ENCODE measurements at places on chromosomes 16 and 17. TPM values are rescaled to one million over a fixed set of nuclear protein-coding genes. Genes with fewer than 3 reads are reported as not detected.

The CDRT15L2 gene
- total RNA-seq, result not detected

The SLC25A39 gene
- total RNA-seq, result 51.8 TPM

The ZNF469 gene
- 0.33 TPM for total RNA-seq

The RAB26 gene
- 3.0 TPM for total RNA-seq

The GRIN2A gene
- 0.36 TPM for total RNA-seq

The SNAI3 gene
- total RNA-seq, result not detected

The ADAD2 gene
- not detected for total RNA-seq

The GDPD3 gene
- 8.0 TPM for total RNA-seq

The KCNH4 gene
- total RNA-seq, result not detected

The RUNDC3A gene
- 5.3 TPM for total RNA-seq

The PAM16 gene
- 49.0 TPM for total RNA-seq

The HS3ST3B1 gene
- 0.66 TPM for total RNA-seq

The SMIM22 gene
- not detected for total RNA-seq

The P2RX1 gene
- 4.6 TPM for total RNA-seq

The ANKRD40CL gene
- not detected for total RNA-seq

The CPNE2 gene
- 25.8 TPM for total RNA-seq

GRCh38 chr17:37109731-37110710 lies 161.3 kb downstream of the AATF start:
- no peak for DNase-seq

- DNase-seq, result no peak
Measured at GRCh38 chr17:8695241-8695640, 49.4 kb downstream of the CCDC42 start.

DNA sequence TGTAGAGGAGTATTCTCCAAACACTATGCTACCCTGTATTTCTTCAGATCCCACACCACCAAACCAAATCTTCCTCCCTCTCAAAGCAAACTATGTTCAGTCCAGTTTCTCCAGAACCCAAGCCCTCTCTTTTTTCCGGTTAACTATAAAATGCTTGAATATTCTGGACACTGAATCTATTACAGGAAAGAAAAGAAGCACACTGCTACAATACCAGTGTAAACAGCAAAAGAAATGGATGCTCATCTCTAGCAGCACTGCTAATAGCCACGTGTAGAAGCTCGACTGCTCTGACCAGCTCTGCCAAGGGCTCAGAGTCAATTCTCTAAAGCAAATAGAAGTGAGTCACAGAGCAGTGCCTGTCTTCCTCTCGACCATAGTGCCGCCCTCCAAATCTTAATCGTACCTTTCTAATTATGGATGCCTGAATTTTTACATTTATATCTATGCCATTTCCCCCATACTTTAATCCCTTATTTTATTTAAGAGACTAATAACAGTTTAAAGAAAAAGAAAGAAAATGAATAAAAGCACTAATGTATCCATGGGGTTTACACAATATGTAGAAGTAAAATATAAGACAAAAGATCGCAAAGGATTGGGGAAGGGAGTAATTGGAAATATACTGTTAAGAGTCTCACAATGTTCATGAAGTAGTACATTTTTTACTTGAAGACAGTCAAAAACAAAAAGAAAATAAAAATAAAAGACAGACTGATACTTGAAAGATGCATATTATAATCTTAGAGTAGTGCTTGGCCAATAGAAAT lies 154.5 kb downstream of the PARN start:
- DNase-seq, result no peak

DNA sequence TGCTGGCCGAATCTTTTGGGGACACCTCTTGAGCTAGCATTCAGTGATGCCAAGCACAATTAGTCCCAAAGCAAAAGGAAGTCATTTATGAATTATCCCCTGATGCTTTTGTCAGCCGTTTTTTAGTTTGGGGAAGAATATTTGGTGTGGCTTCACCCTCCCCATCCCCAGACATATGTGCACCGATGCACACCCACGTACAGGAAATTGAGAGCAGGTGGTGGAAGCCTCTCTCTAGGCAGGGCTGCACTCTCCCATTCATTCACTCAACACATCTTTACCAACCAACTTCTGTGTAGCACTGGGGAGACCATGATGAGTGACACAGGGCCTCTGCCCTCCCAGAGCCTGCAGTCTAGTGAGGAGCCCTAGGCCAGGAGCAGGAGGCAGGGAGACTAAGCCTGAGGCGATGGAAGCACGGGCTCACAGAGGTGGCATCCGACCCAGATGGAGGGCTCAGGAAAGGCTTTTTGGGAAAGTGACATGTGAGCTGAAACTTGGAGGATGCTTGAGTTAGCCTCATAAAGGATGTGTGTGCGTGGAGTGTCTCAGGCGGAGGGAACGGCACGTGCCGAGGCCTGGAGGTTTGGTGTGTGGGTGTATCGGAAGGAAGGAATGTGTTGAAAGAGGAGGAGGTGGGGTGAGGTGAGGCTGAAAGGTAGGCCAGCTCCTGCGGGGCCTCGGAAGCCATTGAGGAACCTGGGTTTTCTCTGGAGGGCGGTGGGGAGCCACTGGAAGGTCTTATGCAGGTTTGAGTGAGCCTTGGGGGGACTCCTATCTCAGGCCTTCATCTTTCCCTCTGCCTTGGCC lies 43.8 kb downstream of the PSME3IP1 start:
- peak; percentile 56 for DNase-seq

DNA sequence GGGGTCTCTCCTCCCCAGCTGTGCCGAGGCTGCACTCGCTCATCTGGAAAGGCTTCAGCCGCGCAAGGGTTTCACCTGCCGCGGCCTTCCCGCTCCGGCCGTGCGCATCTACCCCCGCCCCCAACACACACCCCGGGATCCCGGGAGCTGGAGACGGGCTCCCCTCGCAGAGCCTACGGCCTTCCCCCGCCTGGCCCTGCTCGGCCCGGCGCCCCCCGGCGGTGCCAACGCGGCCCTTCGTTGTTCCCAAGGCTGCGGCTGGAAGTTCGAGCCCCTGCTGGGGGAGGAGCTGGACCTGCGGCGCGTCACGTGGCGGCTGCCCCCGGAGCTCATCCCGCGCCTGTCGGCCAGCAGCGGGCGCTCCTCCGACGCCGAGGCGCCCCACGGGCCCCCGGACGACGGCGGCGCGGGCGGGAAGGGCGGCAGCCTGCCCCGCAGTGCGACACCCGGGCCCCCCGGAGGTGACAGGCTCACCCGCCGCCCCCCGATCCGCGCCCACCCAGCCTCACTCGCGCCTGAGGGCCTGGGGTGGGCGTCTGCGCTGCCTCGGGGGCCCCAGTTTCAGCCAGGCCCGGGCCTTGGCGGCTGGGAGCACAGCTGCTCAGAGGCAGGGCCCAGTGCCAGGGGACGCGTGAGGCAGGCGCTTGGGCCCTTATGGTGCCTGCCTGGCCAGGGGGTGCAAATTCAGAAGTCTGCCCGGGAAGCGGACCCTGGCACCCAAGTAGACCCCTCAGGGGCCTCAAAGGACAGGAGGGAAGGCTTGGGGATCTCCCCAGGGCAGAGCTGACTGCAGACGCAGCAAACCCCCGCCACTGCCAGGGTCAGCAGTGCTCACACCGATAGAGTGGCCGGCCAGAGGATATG lies 11.2 kb downstream of the GALK1 start:
- DNase-seq, result peak; percentile 89

DNA sequence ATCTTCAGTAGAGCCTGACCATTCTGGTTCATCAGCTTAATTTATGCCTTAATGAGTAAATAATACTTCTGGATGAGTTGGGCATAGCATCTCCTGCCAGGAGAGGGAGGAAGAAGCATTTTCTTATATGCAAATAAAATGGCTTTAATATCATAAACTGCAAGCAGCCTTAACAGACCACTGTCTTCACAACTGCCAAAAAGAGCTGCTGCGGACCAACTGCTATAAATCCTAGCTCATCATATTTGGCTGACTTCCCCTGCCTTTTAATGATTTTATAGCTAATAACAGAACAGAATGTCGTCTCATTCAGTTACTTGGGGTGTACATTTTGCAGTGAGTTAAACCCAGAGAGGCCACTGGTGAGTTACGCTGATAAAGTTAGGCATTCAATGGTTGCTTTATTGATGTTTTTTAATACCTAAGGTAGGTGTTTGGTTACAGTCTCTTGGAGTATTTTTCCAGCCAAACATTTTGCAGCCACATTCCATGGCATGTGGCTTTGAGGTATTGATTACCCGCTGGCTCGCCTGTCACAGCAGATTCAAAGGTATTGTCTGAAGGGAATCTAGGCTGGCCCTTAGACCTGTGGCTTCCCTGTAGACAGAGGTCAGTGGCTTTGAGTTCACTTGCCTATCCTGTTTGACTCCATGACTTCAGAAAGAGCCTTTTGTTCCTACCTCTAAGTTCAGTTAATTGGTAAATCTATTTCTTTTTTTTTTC lies 16.4 kb downstream of the FAM20A start:
- DNase-seq, result no peak

DNA sequence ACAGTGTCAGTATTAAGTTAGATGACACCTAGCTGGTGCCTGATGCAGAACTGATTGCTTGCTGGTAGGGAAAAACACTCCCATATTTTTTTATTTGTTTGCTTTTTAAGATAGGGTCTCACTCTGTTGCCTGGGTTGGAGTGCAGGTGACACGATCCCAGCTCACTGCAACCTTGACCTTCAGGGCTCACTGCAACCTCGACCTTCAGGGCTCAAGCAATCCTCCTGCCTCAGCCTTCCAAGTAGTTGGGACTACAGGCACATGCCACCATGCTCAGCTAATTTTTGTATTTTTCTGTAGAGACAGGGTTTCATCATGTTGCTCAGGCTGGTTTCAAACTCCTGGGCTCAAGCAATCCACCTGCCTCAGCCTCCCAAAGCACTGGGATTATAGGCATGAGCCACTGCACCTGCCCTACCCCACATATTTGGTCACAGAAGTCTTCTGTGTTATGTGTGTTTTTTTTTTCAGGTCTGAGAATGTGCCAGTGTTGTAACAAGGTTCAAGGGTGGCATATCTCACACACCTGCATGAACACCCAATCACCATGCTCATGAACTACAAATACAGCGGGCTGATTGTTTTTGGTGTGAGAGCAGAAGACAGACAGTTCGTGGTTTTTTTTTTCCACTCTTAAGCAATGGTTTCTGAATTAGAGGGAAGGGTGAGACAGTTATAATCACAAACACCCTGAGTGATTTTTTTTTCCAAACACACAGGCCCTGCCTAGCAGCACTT lies 22.8 kb downstream of the SPAG9 start:
- DNase-seq, result no peak

GRCh38 chr17:10278218-10278617 lies 79.8 kb upstream of the GAS7 start:
- DNase-seq, result no peak

DNA sequence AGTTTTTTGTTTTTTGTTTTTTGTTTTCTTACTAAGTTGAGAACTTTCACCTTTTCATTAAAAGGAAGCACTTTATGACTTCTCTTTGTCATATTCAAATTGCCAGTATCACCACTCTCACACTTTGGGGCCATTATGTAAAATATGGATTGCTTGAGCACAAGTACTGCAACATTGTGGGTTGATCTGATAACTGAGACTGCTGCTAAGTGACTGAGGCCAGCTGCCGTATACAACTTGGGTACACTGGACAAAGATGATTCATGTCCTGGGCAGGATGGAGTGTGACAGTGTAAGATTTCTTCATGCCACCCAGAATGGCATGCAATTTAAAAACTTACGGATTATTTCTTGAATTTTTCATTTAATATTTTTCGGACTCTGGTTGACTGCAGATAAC lies 7.8 kb downstream of the TTC19 start:
- DNase-seq, result no peak

GRCh38 chr16:88865742-88866141 lies 718 bp downstream of the PABPN1L start:
- DNase-seq, result no peak

DNA sequence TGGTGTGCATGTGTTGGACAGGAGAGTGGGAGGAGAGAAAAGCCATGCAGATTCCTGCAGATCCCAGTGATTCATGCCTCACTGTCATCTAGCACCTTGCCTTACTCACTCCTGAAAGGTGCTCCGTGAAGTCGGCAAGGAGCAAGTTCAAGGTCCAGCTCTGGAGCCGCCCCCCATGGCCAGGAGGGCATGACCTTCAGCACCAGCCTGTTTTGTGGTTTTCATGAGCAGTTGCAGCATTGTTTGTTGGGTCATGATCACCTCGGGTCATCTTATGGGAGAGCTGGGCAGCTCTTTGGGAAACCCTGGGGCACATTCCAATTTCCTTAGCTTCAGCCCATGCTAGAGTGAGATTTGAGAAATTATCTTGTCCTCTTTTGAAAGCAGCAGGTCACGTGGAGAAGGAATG lies 137.5 kb upstream of the IRX3 start:
- DNase-seq, result no peak

GRCh38 chr16:78796221-78796866 lies 696.9 kb downstream of the WWOX start:
- no peak for DNase-seq

- no peak for DNase-seq
Measured at GRCh38 chr16:53216798-53217197, 162.0 kb downstream of the CHD9 start.

DNA sequence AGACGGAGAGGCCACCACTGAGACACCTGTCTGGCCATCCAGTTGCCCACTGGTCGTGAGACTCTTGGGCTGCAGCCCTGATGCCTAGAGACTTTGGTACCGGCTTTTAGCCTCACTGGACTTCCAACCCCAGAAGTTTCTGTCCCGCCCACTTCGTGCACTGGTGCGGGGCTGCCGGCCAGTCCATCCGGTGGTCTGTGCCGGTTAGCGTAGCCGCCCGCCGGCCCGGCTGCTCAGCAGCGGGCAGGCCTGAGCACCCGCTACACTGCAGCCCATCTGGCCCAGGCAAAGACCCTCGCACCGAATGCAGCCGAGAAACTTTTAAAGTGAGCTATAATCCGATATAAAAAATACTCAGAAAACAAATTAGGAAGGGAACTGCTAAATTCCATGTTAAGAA lies 30.7 kb downstream of the AKAP10 start:
- no peak for DNase-seq

GRCh38 chr17:71869293-71869692 lies 251.5 kb upstream of the SOX9 start:
- DNase-seq, result no peak

- peak; percentile 83 for DNase-seq
Measured at GRCh38 chr16:85372627-85373372, 240.3 kb upstream of the GSE1 start.

DNA sequence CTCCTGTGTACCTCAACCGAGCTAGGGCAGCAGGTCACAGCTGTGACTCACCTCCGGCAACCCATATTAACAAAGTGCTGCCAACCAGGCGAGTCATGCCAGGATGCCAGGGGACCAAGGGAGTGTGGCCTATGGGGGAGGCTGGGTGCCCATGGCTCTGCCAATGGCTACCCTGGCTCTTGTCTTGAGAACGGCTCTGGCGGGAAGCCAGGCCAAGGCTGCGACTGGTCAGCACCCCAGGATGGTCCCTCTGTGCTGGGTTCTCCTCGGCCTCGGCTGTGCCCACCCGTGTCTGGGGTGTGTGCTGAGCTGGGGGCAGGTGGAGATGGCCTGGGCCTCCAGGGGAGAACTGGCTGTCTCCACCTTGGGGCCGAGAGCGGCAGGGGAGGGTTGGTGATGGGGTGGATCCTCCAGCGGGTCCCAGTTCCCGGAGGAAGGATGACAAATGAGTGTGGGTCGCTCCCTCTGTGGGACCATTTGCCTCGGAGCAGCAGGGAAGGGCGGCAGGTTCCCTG lies 75.8 kb downstream of the MRC2 start:
- DNase-seq, result peak; percentile 73

All from sigmoid colon (tissue), 7 donors.